ENCODE measurements at places on chromosomes 3 and 15.

DNA sequence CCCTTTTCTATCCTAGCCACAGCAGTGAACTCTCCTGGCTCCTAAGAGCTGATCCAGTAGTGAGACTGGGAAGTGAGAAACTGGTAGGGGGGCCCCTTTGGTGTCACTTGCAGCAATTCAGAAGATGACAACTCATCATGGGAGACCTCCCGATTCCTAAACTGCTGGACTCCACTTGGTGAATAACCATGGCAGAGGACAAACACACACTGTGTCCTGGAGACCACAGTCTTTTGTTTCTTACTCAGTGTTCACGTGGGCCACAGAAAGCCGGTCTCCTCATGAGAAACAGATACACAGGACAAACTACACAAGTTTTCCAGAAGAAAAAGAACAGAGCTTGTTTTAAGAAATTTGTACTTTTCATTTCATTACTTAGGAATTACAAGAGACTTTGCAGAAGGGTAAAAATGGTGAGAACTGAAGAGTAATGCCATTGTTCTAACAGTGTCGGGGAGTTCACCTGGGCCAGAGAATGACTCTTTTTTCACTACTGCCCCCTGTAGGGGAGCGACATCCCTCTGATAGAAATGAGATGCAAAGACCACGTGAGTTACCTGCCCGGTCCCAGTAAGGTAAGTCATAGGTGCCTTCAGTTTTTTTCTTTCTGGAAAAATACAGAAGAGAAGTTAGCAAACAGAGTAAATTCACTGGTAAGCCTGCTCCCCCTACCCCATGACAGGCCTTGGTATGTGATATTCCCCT lies 38.1 kb downstream of the ST3GAL6 start:
- no peak for DNase-seq

GRCh38 chr3:30656624-30657141 lies 50.3 kb downstream of the TGFBR2 start:
- no peak for DNase-seq

- no peak for DNase-seq
These were observed 15.7 kb downstream of the KLHL6 start for GRCh38 chr3:183539811-183540210.

DNA sequence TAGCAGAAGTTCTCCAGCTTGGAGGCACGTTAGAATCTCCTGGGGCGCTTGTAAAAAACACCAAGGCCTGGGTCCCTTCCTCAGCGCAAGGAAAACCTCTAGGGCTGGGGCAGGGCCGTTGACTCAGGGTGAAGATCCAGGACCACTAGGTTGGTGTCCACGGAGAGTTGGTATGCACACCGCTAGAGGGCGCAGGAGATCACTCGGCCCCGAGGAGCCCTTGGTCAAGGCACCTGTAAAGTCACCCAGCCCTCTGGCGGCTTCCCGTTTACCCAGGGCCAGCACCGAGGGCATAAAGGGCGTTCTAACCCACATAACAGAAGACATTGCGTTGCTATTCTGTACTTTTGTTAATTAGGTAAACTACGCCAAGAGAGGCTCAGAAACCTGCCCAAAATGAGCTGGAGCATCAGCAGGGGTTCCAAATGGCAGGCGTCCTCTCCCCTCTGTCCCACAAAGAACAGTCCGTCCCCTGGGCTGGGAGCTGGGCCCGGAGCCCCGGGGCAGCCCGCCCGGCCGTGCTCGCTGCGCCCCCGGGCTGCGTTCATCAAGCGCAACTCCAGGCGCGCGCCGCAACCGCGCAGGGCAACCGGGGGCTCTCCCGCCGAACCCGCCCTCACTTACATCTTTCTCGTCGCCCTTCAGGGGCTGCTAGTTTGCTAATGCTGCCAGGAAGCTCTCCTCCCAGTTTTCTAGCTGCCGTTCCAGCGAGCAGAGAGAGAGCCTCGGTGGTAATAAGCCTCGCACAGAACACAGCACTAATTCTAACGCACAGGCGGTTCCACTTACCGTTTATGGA lies 332.1 kb downstream of the ARRDC4 start:
- DNase-seq = no peak

DNA sequence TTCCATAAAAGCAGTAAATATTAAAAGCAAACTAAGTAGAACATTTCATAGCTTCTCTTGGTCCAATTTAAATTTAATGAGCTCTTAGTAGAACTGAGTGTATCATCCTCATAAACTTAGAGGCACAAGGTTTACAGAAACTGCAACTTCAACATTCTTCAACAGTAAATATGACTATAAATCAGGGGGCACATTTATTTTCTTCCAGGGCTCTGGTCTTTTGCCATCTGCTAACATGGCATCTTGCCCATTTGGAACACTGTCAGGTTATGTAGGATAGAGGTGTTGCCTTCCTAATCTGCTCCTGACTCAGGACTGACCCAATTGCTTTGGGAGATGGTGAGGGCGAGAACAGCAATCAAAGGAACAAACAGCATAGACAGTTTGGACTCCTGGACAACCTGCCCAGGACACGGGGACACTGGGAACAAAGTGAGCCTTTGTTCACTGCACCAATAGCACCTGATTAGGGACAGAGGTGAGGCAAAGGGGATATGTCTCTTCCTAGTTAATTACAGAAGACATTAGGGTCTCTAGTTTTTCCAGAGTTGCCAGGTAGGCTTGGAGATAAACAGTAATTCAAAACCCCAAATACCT lies 610.2 kb upstream of the ROBO2 start:
- no peak for DNase-seq

DNA sequence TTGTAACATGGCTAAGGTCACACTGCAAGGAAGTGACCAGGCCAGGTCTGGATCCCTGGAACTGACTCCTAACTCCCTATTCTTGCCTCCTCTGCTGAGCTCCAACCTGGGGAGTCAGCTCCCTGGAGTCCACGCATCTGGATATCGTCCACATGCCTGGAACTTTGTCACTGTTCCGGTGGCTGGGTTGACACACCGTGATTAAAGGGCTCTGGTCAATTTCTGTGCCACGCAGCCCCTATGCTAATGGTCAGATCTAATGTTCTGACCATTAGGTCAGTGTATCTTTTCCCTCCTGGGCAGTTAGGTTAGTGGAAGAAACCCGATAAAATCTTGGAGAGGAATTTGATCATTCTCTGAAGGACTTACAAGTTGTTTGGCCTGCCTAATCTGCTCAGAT lies 1.6 kb upstream of the TPM1 start:
- DNase-seq = no peak

DNA sequence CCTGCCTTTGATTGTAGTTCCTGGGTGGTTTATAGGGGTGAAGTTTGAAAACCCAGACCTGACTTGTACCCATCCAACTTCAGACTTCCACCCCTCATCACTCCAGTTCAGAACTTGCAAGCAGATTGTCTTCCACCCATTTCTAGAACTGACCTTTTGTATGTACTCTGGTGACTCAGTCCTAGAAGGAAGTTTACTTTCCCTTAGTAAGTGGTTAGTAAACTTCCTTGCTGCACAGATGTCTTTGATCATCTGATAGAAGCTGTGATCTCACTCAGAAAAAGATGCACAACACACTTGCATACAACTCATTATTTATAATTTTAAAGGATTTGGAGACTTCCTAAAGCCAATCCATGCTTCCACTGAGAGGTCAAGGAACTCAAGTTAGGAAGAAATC lies 368.0 kb downstream of the MFSD1 start:
- DNase-seq = no peak

DNA sequence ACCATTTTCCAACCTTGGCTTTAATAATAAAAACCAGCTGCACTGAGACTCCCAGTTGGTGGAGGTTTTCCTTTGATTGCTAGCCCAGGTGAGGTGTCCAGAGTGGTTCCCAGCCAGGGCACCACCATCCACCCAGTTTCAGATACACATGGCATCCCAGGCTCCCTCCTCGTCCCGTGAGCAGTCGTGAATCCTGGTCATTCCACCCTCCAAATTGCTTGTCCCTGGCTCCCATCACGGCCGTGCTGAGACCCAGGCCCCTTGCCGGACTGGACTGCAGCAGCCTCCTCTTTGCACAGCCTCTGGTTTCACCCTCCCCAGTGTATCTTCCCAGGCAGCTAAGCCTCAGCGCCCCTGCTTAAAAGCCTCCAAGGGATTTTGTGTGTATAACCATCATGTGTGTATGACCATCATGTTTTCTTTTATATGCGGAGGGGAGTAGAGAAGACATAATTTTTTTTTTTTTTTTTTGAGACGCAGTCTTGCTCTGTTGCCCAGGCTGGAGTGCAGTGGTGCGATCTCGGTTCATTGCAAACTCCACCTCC lies 106.3 kb downstream of the ETFA start:
- DNase-seq = no peak

DNA sequence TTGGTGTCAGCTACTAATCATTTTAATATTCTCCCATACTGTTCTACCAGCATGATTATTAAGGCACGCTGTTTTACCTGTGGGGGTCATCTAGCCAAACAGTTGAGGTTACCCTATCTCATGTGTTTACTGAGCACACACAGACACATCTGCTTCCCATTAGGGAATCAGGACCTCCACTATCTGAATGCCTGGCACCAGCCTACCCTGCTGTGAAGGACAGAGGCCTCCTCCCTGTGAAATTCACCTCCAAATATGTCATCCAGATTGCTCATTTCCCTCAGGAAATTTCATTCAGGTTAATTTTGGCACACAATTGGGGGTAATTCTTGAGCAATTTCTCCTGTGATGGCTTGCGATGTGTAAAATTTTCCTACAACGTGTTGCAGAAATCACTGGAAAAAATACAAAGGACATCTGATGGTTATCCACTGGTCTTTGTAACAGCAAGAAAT lies 155.6 kb upstream of the NR2E3 start:
- DNase-seq = no peak

DNA sequence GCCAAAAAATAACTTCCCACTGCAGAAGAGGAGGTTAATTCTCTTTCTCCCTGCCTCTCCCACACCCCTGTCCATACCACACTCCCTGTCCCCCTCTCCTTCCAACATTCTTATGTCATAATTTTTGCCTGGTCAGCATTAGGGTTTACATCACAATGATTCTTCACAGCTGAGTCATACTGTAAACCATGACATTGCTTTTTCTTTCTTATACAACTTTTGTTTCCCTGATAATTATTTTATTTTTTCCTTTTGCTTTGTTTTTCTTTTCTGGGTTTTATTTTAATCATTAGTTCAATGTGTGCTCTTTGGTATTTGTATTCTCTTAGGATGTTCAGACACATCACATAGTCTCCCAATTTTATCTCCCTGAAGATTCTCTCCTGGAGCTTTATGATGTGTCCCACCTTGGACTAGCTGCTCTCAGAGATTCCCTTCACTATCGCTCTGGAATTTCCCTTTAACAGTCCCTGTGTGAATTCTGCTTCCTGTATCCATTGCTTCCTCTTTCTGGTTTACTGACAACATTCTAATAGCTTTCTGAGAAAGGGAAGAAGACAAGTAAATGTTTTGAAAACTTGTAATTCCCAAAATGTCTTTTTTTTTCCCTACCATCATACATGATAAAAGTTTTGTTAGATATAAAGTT lies 70.7 kb downstream of the SOX2 start:
- no peak for DNase-seq

DNA sequence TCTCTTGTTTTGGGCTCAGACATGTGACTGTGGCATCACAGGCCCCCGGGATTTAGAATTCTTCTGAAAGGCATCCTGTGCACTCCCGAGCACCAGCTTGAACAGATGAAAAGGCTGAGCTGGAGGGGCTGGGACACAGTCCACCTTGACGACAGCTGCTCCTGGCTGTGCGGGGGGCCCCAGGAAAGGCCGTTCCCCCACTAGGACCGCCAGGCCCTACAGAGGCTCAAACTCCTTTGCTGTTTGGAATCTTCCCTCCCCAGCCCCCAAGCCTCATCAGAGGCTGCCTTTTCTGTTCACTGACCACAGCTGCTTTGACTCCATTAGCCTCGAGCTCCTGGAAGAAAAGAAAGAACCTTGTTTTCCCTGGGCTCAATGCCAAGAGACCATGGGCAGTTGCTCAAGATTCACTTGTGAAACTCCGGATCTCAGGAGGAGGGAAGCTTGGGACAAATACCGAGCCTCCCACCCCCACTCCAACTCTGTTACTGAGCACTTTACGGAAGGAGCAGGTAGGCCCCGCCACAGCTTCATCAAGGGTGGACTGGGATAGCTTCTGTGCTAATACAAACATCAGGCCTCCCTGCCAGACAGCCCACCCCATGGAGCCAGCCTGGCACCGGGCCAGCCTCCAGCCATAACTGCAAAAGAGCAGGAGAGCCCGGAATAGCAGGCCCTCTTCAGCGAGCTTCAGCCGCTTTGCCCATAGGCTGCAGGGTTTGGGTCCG lies 15.7 kb downstream of the CIDEC start:
- DNase-seq = no peak

GRCh38 chr3:185342459-185343174 lies 20.3 kb upstream of the MAP3K13 start:
- no peak for DNase-seq

DNA sequence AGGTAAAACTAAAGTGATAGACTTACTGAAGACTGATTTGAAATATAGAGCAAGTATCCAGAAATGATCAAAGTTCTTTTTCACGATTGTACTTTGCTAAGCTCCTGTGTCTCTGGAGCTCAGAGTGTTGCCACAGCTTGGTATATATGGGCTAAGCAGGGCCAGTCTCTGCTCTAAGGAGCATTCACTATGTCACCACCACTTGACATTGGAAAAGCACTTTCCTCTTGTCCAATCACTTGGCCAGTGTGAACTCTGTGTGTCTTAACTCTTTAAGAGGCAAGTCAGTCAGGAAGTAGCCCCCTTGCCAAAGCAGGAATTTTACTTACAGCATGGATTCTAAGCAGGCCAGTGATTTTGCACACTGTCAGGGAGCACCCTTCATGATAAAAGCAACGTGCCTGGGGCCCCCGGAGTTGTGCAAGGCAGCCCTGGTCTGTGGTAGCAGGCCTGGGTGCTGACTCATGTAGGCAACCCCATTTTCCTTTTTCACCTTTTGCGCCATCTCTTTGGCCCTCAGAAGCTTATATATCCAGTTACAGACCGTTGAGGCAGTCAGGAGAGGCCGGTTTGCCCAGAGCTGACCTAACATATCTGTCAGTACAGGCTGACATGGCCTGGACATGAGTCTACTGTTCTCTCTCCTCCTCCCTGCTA lies 73.0 kb downstream of the HCN4 start:
- DNase-seq = no peak

GRCh38 chr3:152183473-152183872 lies 85.3 kb upstream of the MBNL1 start:
- no peak for DNase-seq

GRCh38 chr3:22685597-22685996 lies 517.5 kb upstream of the UBE2E2 start:
- no peak for DNase-seq

Measured in omental fat pad (tissue), 4 donors.